Tibial nerve (tissue), 4 donors: ENCODE measurements at places on chromosomes 3 and 15. TPM values are rescaled to one million over a fixed set of nuclear protein-coding genes. Genes with fewer than 3 reads are reported as not detected.

DNA sequence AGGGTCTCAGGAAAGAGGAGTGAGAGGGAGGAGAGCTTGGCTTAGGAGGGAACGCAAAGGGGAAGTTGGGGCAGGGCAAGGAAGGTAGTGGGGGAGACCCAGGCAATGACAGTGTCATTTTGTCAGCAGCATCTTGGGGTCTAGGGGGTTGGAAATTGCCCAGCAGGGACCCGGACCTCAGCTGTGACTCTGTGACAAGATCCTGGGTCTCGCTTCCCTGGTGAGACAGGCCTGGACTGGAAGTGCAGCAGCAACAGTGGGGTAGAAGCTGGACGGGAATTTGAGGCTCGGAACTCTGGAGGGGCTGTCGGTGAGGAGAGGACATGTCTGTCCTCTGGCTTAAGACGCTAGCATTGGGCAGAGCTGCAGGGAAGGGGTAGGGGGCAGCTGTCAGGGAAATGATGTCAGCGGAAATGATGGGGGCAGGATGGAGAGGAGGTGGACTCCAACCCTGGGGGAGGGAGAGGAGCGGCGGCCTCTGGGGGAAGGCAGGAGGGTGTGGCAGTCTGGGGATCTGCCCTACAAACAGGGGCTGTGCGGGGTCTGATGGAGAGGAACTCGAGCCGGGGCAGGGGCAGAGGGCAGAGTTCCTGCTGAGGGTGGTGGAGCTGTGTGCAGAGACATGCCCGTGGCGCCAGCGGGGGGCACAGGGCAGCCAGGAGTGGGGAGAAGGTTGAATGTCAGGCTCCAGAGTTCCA, 12.3 kb downstream of the ANPEP start:
- DNase-seq: no peak
- no peaks in the 10 kb centered on the region for H3K4me1 ChIP-seq
- H3K27me3 ChIP-seq: no peaks in the 10 kb centered on the region
- H3K36me3 ChIP-seq: no peaks in the 10 kb centered on the region
- H3K4me3 ChIP-seq: no peak overlapping the region

DNA sequence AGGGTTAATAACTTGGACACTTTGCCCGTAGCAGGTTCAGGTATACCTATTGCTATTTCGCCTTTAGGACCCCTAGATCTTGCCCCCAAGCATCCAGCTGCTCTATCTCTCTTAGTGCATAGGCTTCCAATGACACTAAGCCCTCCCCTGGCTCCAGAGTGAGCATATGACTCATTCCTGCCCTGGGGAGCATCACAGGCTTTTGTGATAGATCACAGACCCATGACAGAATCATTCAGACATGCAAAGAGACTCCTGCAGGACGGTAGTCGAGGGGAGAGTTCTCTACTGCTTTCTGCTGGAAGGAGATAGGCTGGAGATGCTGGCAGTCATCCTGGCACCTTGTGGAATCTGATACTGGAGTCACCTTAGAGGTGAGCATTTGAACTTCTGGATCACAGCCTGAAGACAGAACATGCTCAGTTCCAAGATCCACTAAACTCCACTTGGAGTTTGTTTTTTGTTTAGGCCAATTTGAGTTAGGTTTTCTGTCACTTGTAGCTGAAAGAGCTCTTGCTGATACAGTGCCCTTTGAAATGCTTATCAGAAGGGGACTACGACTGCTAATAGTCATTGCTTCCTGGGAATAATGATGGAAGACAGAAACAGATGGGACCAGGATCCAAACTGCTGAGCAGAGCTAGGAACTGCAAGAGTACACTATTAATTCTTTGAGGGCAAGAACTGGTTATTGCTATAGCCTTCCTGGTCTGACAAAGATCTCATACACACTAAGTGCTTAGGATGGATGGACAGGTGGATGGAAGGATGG, 11.0 kb downstream of the LYSMD2 start:
- no peaks in the 10 kb centered on the region for H3K27me3 ChIP-seq
- no peaks in the 10 kb centered on the region for H3K36me3 ChIP-seq
- DNase-seq: no peak
- H3K4me1 ChIP-seq: peaks cover 16% of the 10 kb centered on the region
- no peak overlapping the region for H3K27ac ChIP-seq

- H3K36me3 ChIP-seq: peaks cover 15% of the 10 kb centered on the region
- no peaks in the 10 kb centered on the region for H3K4me1 ChIP-seq
- DNase-seq: no peak
These were observed 915 bp upstream of the APH1B start for GRCh38 chr15:63276342-63277037.

DNA sequence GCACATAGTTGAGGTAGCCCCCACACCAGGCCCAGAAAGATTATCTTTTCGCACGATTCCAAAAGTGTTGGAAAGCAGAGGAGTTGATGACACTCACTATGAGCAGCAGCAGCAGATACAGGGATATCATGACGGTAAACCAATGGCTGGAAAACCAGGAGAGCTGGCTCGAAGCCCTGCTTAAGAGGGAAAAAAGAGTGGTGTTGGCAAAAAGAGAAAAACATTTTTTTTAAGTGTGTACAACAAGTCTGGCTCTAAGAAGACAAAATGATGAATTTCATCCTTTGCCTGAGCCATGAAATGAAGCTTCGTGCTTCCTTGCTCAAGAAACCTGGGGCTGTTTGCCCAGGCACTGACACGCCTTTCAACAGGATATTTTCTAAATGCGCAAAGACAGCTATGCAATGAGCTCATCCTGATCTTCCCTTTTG, 27.3 kb downstream of the PARP16 start:
- H3K36me3 ChIP-seq: peaks cover 75% of the 10 kb centered on the region
- no peak overlapping the region for H3K4me3 ChIP-seq
- H3K4me1 ChIP-seq: no peaks in the 10 kb centered on the region

The SLC35A5 gene
- total RNA-seq: 19.0 TPM
